Brain (organoid and tissue), 16 donors: ENCODE measurements at places on chromosomes 2 and 18. TPM values are rescaled to one million over a fixed set of nuclear protein-coding genes. Genes with fewer than 3 reads are reported as not detected.

The IL36G gene
- polyA plus RNA-seq = not detected

The INHBB gene
- 13.9 TPM for polyA plus RNA-seq

The TM4SF20 gene
- polyA plus RNA-seq = not detected

The SERPINB11 gene
- polyA plus RNA-seq = not detected
